ENCODE measurements at places on chromosomes 4 and X.

GRCh38 chr4:178233906-178234305 lies 791.7 kb upstream of the AGA start:
- DNase-seq: no peak

DNA sequence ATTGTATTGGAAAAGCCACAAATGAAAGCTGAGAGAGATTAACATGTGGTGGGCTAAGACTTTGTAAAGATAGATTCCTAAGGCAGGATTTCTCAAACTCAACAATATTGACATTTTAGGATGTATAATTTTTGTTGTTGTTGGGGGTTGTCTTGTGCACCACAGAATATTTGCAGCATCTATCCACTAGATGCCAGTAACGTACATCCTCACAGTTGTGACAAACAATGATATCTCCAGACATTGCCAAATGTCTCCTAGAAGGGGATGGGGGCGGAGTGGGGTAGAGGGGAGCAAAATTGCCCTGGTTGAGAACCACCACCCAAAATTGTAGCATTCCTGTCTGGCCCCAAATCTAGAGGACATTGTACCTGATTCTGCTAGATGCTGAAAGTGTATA lies 14.7 kb upstream of the CBR4 start:
- DNase-seq: peak; percentile 36

GRCh38 chrX:149280011-149280410 lies 225.1 kb downstream of the IDS start:
- no peak for DNase-seq

GRCh38 chrX:3699821-3700381 lies 13.5 kb downstream of the PRKX start:
- peak; percentile 41 for DNase-seq

GRCh38 chrX:151912780-151913179 lies at the start of gene MAGEA4:
Gene MAGEA4, plus strand, starts transcription at chrX:151912889. Its CDS starts 10,776 bp downstream, at chrX:151923665.
- no peak for DNase-seq

DNA sequence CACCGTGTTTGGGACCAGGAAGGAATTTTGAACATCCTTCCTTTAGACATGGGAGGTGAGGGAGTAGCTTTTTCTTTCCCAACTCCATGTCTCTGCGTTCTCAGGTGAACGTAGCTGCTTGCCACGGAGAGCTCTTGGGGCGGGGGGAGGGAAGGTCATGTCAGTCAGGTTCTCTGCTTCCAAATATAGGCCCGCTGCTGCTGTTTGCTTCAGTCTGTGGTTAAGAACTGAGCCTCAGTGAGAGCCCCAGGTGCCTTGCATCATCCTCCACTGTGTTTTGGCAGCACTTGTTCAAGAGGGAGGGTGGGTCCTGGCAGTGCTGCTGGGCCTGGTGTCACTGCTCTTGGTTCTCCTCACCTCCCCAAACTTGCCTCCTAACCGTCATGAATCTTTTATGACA lies 46.5 kb downstream of the HADH start:
- no peak for DNase-seq

DNA sequence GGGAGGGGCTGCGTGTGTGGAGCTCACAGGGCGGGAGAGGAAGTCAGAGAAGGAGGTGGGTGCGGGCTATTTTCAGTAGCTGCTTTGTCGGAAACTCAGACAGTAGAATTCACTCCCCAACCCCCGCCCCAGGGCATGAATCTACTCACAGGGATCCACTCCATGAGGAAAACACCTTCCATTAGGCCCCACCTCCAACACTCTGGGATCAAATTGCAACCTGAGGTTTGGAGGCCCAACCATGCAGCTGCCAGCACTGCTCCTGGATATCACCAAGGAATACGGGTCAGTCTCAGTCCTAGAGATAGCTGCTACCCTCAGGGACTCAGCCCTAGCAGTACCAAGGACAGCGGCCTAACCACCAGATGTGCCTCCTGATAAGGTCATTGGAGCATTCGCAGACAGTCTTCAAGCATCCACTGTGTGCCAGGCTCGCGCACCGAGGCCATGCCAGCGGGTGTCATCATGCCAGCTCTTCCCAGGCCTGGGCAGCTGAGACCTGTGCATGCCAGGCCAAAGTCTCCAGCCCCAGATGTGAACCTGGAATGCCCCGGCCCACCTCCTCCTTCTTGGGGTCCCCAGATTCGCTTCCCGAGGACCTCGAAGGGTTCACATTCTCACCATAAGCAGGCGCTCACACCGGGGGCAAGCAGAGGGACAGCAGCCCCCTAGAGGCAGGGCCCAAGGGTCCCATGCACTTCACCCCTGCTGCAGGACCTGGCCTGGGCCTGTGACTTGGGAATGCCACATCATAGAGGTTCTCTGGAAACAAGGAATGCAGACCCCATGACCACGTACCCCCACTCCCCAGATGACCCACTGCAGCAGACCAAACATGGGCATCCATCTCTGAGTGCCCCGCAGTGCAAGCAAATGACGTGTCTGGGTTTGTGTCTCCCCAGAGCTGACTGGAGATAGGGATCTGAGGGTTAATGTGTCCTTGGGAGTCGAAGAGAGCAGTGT lies 102.3 kb downstream of the ADRA2C start:
- DNase-seq: peak; percentile 14

GRCh38 chr4:113822555-113823290 lies 61.2 kb upstream of the CAMK2D start:
- no peak for DNase-seq

DNA sequence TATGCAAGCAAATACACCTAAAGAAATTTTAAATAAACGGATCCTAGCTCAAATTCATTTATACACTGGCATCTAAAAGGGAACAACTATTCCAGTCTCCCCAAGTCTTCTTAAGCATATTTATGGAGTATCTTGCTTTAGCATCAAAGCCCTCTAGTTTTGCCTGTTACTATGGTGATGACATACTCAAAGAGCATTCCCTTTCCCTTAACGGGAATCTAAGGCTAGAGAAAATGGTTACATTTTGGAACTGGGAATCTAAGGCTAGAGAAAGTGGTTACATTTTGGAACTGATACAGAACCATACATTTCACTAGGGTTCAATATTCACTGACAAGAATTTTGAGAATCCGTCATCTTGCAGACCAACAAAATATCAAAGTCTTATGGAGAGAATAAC lies 271.2 kb downstream of the CHIC1 start:
- DNase-seq: no peak

DNA sequence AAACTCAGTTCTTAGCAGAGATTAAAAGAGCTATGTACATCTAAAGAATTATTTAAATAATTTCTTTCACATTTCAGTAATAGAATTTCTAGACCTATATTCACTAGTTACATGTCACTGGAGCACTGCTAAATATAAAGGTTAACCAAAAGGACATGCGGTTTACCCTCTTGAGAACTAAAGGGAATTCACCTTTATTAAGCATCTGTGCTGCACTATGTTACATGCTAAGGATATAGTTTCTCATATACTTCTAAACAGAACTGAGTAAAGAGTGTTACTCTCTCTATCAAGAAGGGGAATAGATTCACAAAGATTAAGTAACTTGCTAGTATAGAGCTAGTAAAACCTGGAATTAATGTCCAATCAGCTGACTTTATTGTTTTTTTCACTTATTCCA lies 7.6 kb downstream of the SPIN3 start:
- DNase-seq: no peak

GRCh38 chr4:152927737-152928136 lies 8.4 kb upstream of the FHDC1 start:
- peak; percentile 94 for DNase-seq

DNA sequence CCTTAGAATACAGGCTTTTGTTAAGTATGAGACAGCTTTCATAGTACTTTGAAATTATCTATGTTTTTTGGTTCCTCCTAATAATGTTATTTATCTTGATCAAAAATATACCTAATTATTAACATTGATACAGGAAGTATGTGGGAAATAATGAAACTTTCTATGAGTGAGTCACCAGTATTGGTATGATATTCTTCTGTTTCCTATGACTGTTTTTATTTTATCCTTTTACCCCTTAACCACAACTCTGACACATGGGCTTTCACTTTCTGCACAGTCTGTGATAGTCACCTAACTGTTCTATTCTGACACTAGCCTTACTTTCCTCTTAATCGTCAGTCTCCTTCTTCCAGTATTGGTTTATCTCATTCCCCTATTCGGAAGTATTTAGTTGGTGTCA lies 4.7 kb downstream of the THAP9 start:
- DNase-seq: peak; percentile 69

DNA sequence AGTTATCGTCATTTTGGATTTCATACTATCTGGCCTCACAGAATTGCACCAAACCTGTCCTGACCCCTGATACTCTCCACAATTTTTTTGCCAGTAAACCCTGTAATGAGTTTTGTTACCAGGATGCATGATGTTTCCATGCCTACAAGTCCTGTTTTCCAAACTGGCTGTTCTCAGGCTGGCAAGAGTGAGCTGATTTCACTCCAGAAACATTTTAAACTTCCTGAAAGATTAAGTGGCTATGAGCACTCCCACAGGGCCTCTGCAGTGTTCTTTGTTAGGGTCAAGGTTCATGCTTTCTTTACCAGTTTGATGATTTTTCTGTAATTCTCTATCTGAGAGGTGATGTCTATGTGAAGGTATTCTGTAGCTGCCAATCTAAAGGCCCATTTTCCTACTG lies 31.7 kb upstream of the PDLIM3 start:
- no peak for DNase-seq

GRCh38 chr4:151458148-151458547 lies 49.2 kb downstream of the FHIP1A start:
- DNase-seq: no peak

DNA sequence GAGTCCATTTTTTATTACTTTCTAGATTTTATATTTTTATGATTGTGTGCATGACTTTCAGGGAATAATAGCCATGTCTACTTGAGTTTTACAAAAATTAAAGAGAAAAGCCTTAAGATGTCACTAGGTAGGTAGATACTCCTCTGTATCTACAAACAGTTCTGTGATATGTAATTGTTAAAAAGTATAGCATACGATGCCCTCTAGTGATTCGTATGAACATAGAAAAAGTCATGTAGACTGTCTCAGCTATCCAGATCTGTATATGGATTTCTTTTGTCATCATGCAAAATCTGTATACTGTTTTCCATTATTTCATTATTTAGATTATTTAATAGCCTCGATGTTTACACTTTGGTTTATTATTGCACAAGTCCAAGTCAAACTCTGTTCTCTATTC lies 856.6 kb downstream of the CENPC start:
- DNase-seq: no peak

DNA sequence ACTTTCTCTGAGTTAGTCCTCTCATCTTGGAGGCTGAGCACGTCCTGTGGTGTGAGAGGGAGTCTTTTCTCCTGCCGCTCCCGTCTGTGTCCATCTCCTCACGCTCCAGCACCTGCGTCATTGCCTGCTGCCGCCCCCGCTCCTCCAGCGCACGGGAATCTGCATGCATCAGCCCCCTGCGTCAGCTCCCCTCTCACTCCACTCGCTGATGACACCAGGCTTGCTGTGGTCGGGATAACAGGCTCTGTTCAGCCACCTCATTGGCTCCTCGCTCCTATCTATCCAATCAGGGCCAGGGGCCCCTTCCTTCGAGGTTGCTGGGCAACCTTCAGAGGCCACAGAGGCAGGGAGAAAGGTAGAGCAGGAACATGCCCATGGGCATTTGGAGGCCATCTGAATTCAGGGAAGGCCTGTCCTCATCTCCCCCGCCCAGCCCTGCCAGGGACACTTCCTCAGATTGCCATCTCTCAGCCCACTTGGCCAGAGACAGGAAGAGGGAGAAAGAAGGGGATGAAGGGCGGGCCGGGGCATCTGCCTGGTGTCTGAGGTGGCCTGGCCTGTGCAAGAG lies 9.3 kb downstream of the ZNF185 start:
- DNase-seq: no peak

DNA sequence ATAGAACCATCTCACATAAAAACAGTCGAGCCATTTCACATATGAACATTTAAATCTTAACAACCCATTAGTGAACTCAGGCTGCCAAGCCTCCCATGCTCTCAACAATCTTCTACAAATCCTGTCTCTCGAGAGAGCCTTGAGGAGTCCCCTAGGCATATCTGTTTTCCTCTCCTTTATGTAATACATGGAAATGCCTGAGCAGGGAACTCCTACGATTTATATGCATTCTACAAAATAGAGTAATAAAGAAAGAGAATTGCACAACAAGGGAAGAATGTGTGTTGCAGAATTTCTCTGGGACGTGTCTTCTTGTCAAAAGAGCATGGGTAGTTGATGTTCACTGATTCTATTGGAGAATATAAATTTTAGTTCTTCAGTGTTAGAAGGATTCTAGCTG lies 101.8 kb upstream of the VCX2 start:
- DNase-seq: no peak

GRCh38 chr4:83308672-83309071 lies 24.1 kb upstream of the COQ2 start:
- DNase-seq: no peak

GRCh38 chr4:7503559-7504249 lies 69.0 kb upstream of the PSAPL1 start:
- no peak for DNase-seq

DNA sequence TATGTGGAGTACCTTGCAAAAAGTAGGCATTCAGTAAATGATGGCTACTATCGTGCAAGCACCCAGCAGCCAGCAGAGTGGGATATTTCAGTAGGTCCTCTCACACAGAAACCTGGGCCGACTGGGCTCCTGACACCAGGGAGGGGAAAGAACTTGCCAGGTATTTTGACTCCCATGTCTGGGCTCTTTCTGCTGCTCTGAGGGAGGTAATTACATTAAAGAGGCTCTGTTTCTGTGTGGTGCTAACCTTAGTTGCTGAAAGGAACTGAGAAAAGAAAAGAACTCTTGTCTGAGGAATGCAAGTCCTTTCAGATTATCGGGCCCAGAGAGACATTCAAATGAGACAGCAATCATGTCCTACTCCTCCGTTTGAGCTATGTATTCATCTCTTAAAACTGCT lies 175.8 kb upstream of the MTMR8 start:
- no peak for DNase-seq

GRCh38 chr4:154126276-154126675 lies 337.4 kb upstream of the SFRP2 start:
- DNase-seq: no peak

DNA sequence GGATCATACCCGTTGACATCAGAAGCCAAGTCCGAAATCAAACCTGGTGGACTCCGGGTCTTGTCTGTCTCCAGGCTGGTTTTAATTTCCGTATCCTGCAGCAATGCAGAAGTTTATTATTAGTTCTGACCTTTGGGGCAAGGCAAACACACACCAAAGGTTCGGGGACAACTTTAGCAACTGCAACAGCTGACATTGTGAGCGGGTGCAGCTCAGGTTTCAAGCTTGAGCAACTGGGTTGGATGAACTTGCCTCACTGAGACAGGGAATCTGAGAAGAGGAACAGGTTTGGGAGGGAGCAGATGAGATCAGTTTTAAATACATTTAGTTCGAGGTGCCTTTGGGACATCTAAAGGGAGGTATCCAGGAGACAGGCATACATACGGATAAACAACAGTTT lies 110.7 kb downstream of the GNL3L start:
- DNase-seq: peak; percentile 60

GRCh38 chrX:47561659-47562151 lies 700 bp downstream of the ARAF start:
- DNase-seq: no peak

DNA sequence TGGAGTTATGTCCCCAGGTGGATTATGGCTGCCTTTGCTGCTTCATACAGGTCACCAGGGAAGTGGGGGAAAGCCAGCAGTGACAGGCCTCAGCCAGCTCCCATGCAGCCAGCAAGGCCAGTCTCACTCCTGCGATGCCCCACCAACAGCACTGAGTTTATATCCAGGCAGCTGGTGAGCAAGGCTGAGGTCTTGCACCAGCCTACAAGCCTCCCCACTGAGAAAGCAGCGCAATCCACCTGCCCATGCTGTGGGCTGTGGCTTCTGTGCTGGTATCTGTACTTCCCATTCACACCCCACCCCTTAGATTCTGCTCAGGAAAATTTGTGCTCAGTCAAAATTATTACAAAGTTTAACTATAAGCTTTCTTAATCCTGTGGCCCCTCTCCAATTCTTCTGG lies 153.5 kb downstream of the HHIP start:
- no peak for DNase-seq

- no peak for DNase-seq
Observed at GRCh38 chr4:108959491-108959890, 196.6 kb upstream of the ETNPPL start.
